ENCODE measurements at places on chromosomes 2 and 18.

- DNase-seq, result no peak
Measured at GRCh38 chr2:221112744-221113143, 459.4 kb downstream of the EPHA4 start.

DNA sequence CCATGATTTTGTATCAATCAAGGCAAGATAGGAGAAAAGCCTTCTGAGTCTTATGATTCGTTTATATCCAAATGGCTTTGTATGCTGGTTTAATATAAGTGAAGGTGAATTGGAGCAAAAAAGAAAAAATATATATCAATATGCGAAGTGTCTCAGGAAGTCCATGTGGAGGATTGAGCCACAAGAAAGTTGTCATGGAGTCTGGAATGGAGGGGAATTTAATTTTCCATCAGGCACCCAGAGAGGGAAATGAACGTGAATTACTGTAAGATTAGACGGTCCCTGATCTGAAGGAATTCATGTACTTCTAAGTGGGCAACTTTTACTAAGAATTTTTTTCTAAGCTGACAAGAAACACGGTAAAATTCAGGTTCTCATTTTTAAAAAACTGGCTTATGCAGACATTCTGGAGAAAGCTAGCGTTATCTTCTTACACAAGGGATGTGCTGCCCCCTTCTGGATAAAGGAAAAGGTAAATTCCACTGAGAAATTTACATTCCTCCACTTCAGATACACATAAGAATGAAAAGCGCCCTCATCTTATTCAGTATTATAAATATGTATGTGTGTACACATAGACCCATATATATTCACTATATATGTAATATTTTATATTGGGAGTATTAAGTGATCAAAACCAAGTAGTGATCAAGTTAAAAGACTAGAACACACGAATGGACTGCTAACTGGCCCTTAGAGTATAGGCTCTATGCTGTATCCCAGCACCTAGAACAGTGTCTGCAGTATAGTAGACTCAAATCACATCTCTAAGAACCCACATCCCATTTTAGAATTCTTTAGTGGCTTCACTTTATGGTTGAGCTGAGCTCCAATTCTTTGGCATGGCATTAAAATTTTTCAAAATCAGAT, 289.0 kb upstream of the TFPI start:
- peak; percentile 55 for DNase-seq

GRCh38 chr2:143955401-143956065, 564.4 kb downstream of the ZEB2 start:
- no peak for DNase-seq

DNA sequence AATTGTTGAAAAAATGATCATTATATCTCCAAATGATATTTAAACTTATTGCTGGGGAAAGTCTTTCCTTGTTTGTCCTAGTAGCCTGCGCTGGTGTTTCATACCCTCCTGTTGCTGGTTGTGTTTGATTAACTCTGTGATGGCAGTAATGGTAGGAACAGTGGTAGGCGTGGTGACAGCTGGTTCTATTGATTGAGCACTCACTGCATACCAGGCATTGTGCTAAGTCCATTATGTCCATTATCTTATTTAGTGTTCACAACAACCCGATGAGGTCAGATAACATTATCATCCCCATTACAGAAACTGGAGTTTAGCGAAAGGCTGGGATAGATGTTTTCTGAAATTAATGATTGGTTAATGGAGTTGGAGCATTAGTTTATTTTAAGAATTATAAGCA, 77.8 kb upstream of the STON1 start:
- DNase-seq, result peak; percentile 96

DNA sequence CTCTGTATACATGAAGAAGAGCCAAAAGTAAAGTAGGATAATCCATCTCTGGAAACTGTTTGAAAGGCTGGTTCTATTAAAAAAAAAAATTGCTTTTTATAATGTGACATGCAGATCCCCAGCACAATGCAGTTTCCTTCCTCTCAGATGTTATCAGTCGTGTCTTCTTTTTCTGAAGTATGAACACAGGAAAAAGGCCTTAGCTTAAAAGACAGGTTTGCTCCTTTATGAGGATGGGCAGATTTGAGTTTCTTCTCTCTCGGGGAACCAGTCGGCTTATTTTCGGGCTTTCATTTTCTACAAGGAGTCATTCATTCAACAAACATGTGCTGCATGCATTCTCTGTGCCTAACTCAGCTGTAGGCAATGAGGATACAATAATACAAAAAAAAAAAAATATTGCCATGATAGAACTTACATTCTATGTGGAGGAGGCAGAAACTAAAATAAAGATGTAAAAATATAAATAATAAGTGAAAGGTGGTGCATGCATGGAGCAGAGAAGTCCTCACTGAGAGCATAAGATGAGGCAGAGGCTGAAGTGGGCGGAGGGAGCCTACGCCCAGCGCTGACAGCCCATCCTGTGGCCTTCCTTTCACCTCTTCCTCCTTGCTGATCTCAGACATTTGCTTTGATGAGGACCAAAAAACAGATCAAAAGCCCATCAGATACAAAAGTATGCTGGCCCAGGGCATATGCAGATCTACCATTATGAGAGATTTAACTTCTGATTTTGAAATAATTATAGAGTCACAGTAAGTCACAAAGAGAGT, at the start of gene CD226:
TSS of gene CD226 (minus strand) at position 513 of the 773 bp plus-strand sequence. CDS start at position 46, 467 bp downstream.
- no peak for DNase-seq
